Stimulated activated naive CD8-positive, alpha-beta T cell treated with anti-CD3 and anti-CD28 coated beads, Interleukin-15, Interleukin-2, amounts not matched to agents 100 U/mL and 50 U/mL, for 24 hours (primary cell): ENCODE measurements at places on chromosomes 3 and 15.

DNA sequence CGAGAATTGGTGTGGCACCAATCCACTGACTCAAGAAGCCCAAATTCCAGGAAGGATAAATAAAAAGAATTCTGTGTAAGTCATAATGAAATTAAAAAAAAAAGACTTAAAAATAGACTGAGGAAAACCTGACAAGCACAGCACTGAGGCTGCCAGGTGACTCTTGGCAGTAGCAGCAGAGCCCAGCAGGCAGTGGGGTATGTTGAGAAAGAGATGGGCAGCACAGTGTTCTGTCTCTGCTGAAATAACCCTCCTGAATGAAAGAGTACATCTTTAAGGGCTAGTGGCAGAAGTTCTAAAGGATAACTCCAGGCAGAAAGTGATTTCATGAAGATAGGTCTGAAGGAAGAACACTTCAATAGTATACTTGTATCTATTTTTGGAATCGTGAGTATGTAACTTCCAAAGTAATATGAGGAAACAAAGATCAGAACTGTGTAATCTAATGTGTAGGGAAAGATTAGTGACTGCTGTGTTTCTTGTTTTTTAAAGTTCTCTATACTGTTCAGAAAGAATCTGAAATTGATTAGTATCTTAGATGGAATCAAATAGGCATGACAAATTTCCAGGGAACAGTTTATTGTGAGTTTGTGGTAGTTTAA lies 75.9 kb downstream of the RAB7A start:
- no peak for DNase-seq

DNA sequence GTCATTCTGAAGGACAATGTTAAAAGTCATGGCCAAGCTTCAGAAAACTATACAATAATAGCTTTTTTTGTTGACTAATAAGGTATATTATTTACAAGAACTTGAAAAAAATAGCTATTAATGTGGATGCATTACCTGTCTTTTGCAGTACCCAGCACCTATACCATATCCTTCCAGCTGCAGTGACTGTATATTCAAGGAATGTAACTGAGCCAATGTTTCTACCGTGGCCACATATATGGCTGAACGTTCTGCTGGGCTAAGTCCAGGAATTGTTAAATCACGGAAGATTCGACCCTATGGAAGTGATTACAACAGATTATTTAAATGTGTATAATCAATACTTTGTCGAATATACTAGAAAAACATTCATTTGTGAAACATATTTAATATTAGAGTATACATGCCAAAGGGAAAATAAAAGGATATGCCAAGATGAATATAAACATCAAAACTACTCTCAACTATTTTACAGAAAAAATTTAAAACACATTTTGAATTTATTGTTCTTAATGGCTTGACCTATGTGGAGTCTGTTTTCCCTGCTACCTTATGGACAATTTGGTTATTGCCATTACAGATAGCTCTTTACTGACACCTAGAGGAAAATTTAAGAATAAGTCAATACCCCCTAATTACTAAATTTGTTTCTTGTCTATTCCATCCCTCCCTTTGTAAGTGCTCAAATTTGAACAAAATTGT lies 17.6 kb downstream of the ACAD11 start:
- DNase-seq, result no peak

DNA sequence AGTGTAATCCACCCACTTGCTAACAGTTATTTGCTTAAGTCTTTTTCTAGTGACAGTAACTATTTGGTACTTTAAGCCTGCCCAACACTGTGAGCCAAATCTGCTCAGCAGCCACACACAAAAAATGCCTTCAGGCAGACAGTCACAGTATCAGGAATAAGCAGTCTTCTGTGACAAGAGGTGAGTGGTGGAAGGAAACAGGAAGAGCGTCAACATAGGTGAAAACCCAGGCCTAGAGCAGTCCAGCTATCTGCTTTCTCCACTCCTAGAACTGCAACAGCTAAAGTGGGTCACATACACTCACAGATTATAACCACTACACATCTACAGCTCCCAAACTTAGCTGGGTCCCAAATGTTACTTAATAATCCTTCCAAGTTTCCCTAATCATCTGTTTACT lies 213.7 kb downstream of the ZBTB20 start:
- DNase-seq, result no peak

DNA sequence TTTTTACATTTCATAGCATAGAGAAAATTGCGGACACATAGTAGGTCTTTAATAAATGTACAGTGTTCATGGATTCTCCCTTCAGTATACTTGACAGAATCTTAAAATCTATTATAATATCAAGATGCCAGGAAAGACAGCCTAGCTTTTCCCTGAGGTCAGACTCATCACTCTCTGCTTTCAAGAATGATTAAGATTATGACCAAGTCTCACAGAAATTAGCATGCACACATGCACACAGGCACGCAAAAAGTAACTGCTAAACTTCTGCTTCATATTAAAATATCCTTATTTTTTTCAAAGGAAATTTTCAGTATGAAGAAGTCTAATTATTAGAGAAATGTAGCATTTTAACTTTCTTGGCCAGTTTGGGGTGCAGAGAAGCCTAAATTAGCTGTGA lies 493.8 kb upstream of the NECTIN3 start:
- no peak for DNase-seq

DNA sequence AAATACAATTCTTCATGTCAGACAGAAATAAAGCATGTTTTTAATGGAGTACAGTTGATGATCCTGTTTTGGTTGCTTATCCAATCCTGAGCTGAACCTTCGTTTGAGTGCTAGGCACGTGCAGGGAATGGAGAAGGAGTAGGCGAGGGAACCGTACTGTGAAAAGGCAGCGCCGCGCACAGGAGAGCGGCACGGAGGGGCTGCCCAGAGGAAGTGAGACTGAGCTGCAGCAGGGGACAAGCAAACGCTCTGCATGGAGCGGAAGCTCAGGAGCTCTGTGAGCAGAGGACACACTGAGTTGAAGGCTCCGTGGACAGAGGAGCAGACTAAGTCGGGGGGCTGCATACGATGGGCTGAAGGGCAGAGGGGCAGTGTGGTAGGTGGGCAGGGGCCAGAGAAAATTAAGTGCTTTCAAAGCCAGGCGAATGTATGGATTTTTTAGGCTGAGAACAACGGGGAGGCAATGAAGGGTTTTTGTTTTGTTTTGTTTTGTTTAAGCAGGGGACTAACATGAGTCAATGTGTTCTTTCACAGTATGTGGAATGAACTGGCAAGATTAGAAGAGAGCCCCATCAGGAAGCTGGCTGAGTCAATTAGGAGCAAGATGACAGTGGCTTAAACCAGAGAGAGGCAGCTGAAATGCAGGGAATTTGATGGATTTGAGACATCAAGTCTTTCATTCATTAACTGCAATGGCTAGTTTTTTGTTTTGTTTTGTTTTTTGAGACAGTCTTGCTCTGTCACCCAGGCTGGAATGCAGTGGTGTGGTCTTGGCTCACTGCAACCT lies 23.8 kb upstream of the TM2D3 start:
- no peak for DNase-seq

- DNase-seq, result no peak
Measured at GRCh38 chr3:64163755-64164148, 61.5 kb downstream of the PRICKLE2 start.

- no peak for DNase-seq
Measured at GRCh38 chr3:48278884-48279559, 38.1 kb downstream of the ZNF589 start.

DNA sequence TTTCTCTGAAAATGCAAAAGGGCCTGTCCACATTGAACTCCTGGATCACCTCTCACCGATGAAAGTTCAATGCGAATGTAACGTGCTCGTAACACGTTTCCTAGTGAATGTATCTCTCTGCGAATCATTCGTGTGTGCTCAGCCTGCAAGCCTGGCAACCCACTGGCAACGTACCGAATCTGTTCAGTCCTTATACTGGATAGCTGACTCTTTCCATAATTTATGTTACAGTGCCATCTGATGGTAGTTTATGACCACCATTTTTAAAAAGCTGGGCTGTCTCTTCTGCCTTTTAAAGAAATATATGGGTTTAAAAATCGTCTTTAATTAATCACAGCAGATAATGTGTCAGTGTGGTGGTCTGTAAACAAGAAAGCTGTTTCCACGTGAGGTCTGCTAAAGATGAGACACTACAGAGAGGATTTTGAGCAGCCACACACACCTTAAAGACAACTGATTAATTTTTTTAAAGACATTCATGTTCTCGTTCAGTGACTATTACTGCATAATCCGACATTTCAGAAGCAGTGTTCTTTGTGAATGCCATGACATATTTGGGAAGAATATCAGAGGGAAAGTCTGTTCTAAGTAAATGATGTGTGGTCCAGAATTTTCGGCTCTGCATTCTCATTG lies 69.4 kb upstream of the FOXP1 start:
- DNase-seq, result no peak

GRCh38 chr3:72078676-72079368 lies 293.9 kb upstream of the PROK2 start:
- DNase-seq, result no peak

DNA sequence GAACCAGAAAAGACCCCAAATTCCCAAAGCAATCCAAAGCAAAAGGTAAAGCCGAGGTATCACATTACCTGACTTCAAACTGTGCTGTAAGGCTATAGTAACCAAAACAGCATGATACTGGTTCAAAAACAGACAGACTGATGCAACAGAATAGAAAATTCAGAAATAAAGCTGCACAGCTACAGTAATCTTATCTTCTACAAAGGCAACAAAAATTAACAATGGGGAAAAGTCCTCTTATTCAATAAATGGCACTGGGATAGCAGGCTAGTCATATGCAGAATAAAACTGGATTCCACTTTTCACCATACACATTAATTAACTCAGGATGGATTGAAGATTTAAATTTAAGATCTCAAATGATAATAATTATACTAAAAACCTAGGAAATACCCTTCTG lies 392.6 kb upstream of the CBLB start:
- no peak for DNase-seq

GRCh38 chr3:128489674-128489926 lies 3.4 kb downstream of the GATA2 start:
- DNase-seq, result no peak

- peak; percentile 49 for DNase-seq
Measured at GRCh38 chr3:49339581-49339940, 292 bp downstream of the USP4 start.

GRCh38 chr3:129756871-129757270 lies 136.6 kb downstream of the TMCC1 start:
- no peak for DNase-seq

DNA sequence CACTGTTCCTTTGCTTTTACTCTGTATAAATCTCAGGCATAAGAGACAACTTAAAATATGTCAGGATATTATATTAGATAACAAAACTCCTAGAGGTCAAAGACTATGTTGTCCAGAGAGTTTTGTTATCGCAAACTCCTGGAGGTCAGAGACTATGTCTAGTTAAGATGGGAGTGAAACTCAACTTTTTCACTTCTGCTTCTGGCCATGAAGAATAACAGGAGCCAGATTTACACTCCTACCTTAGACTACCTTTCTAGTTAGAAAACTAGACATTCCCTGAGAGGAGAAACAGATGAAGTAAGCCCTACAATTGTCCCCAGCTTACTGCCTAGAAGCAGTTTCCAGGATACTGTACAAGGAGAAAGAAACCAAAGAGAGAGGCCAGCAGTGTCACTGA lies 255.4 kb upstream of the UBE2E1 start:
- DNase-seq, result no peak

DNA sequence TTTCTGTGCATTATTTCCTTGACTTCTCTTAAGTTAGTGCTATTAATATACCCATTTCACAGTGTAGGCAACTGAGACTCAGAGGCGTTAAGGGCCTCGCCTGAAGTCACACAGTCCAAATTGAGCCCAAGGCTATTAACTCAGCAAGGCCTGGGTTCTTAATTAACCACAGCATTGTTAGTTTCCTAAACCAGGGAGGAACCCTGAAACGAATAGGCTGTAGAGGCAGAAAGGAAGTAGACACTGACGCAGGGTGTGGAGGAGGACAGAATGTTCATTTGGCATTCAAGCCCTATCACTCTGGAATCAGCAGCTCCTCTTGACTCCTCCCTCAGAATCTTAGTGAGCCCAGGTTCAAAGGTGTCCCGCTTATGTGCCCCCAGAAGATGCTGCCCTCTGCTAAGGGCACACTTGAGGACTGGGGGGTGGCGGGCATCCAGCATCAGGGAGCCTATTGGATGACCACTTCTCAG lies 13.9 kb downstream of the ARHGEF3 start:
- DNase-seq, result peak; percentile 34

DNA sequence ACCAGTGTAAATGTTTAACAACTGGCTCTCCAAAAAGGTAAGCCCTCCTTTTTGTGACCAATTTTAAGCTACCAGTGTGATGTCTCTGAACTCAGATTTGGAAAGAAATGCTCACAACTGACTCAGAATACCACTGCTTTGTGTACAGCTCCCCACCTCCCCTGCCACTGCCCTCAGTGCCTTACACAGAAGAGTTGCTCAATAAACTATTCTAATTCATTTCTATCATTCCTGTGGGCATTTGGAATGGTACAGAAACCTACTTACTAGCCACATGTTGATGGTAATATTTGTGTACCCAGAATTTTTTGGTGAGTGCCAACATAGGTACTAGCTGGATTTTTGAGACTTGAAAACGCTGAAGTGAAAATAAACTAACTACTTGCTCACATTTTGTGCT lies 16.0 kb downstream of the LRRN1 start:
- no peak for DNase-seq

- no peak for DNase-seq
Measured at GRCh38 chr3:11438646-11439045, 166.4 kb downstream of the ATG7 start.

DNA sequence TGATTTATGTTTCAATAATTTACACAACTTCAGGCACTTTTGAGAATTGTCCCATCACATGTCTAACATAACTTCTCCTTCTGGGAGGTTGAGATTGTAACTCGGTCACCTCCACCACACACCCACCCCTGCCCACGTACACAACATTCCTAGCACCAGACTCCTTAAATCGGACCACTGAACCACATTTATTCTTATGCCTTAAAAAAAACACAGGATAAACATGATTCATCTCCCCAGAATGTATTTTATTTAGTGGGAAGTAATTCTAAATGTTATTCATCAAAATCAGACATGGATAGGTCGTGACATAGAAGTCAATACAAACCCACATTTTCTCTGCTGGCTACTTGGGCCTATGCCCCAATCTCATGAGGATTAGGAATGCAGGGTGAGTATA lies 3.0 kb downstream of the SNTN start:
- DNase-seq, result no peak
